Panc1 (cell line): ENCODE measurements at places on chromosomes 16 and 17.

DNA sequence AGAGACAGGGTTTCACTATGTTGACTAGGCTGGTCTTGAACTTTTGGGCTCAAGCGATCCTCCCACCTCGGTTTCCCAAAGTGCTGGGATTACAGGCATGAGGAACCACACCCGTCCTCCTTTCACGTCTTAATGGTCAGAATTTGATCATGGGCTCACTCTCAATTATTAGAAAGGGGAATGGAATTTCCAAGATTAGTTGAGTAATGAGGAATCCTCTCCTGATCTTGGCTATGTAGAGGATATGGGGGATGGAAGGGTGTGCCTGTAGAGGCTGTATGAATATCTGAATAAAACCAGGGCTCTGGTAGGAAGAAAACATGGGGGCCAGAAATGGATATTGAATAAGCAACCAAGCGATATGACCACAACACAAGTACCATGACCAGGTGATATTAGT, 25.9 kb upstream of the SMURF2 start:
- no peak for DNase-seq

DNA sequence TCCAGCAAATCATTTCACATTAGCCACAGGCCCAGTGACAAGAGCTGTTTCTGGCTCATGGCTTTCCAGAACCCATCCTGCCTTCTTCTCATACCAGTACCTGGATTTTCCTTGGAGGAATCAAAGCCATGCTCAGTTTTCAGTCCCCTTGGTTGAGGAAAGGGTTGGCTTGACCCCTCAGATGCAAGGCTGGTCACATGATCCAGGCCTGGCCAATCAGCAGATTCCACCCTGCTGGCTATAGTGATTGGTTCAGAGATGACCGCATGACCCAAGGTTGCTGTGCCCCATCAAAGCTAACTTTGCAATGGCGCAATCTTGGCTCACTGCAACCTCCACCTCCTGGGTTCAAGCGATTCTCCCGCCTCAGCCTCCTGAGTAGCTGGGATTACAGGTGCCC, 45.0 kb downstream of the MMP15 start:
- no peak for DNase-seq

DNA sequence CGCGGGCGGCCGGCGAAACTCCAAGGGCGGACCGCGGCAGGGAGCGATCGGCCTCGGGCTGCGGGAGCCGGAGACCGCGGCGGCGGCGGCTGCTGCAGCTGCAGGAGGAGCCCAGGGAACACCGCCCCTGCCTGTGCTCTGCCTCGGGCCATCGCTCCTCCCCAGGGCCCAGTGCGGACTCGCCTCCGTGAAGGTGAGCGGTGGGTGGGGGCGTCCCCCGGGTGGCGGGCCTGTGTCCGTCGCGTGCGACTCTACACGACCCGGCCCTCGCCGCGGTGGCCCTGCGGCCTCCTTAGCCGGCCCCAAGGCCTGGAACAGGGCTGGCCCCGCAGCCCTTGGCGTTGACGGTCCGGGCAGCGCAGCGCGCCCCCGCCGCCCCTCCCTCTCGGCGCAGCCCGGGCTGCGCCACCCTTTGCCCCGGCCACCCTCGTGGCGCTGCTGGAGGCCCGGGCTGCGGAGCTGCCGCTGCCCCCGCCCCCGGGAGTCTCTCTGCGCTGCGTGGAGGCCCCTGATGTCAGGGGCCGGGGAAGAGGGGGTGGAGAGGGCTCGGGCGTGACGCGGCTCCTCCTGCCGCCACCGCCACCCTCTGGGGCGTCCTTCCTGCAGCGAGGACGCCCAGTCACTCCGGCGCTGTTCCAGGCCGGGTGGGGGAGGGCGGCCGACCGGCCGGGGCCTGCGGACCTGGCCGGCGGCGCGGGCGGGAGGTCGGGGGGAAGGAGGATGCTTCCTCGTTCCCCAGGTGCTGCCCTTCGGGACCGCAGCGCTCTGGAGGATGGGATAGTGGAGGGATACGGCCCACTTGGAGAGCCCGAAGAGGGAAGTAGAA, 485 bp downstream of the DYNLL2 start:
- no peak for DNase-seq

GRCh38 chr17:81429821-81430551, 34.7 kb downstream of the BAHCC1 start:
- DNase-seq: no peak

GRCh38 chr17:74466828-74467184, 372 bp downstream of the CD300A start:
- no peak for DNase-seq

GRCh38 chr16:73420244-73420643, 372.3 kb upstream of the ZFHX3 start:
- DNase-seq: no peak

DNA sequence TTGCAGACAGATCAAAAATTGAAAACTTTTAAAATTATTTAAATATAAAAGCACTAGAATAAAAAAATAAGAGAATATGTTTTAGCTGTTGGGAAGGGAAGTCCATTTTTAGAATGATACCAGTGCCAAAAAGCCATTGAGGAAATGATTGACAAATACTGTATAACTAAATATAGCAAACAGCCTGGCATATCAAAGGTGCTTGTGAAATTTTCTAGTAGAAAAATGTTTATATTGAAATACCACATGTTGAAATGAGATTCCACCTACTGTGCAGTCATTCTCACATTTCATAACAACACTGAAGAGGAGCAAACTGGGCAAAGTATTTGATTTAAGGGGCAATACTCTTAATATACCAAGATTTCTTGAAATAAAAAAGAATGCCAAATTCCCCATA, 183.5 kb downstream of the PHKB start:
- no peak for DNase-seq

- no peak for DNase-seq
Observed at GRCh38 chr16:31130336-31130891, 5.1 kb downstream of the PRSS8 start.

GRCh38 chr16:80390871-80391489, 149.8 kb upstream of the DYNLRB2 start:
- no peak for DNase-seq

GRCh38 chr16:55263271-55264250, 60.4 kb upstream of the IRX6 start:
- no peak for DNase-seq

GRCh38 chr17:61325382-61326073, 74.1 kb upstream of the TBX2 start:
- DNase-seq: no peak

- no peak for DNase-seq
Observed at GRCh38 chr17:17693253-17694168, 12.3 kb downstream of the RAI1 start.

DNA sequence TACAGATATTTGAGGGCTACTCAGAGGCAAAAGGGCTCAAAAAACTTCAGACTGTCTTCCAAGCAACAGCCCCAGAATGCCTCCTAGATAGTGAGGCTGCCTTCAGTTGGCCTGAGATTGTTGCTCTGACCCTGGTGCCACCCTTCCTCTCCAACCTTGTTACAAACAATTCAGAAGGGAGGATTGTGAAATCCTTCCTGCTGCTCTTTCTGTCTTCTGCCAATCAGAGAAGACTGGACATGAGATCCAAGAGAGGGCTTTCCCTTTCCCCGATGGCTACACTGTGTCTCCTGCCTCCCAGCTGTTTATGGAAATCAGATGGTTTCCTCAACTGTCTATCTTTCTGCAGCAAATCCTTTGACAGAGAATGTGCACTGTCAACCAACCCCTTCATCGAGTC, 419.9 kb downstream of the CDH13 start:
- no peak for DNase-seq

DNA sequence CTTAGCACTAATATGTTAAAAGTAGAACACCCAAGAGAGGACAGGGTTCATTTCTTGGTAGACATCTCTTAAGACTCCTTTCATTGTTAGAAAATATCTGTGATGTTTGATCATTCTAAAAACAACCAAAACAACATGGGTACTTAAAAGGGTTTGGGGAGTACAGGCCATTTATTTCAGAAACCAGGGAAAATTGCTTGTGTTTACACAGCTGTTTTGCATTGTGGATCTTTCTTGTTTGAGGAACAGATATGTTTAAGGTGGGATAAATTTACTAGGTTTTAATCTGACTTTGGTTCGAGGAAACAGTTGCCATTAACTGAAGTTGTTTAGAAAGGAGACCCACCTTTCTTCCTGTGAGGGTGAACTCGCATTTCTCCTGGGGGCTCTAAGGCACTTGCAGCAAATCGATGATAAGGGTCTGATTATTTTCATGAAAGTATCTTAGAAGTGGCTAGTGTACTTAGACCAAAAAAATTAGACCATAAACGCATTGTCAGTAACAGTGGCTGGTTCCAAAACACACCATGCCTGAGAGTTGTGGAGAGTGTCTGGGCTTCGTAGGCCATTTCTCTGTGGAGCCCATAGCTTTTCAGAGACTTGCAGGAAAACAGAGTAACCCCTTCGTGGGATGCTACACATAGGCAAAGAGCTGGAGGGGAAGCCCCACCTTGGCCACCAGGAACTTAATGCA, 17.6 kb downstream of the CLUAP1 start:
- DNase-seq: no peak

- DNase-seq: no peak
Observed at GRCh38 chr16:718922-719321, 2.0 kb upstream of the ANTKMT start.

DNA sequence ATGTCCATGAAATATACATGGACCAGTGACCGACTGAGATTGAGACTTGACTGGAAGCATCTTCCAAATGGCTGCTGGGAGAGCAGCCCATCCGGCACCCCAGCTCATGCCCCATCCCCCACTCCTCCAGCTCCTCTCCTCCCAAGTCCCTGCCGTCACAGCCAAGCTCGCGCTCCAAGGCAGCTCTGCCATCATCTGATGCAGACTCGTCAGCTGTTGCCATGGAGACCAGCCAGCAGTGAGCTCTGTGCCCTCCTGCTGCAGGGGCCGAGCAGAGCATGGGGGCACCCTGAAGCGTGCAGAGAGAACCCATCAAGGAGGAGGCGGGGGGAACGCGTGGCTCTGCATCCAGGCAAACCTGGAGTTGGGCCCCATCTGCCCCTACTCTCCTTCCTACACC, 74.5 kb upstream of the TNRC6C start:
- DNase-seq: no peak

DNA sequence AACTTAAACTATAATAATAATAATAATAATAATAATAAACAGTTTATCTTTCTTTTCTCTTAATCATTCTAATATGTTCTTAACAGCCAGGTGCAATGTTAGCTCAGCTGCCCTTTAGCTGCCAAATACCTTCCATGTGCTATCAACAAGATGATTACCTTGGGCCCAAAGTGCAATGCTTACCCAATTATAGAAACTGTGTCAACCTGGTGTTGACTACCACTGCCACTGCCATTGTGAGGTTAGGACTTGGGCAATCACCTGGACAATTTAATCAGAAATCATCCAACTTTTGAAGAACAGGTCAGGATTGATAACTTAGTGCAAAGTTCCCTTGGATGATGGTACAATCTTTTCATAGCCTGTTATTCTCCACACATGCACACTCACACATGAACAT, 371.8 kb upstream of the SALL1 start:
- DNase-seq: no peak
